Right lung (tissue), 10 donors: ENCODE measurements at places on chromosomes 7 and 10.

- DNase-seq: no peak
Measured at GRCh38 chr10:6729071-6729774, 149.1 kb upstream of the PRKCQ start.

GRCh38 chr10:127525686-127526085, 23.4 kb upstream of the NPS start:
- DNase-seq: no peak

- no peak for DNase-seq
Measured at GRCh38 chr10:101858723-101859500, 15.3 kb upstream of the KCNIP2 start.

DNA sequence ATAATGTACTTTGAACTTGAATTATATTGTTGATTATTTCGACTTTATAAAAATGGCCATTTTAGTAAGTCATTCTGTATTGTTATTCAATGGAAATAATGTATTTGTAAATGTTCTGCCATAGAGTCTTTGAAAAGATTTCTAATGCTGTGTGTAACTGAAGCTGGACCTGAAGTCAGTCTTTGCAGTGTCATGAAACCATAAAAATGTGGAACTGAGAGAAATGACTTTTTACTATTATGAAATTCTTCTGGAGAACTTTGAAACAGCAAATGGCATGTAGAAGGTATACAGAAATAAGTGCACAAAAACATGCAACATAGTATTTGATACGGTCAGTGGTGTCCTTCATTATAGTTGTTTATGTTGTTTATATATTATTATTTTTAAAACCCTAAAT, 59.7 kb upstream of the ADRA2A start:
- DNase-seq: no peak

DNA sequence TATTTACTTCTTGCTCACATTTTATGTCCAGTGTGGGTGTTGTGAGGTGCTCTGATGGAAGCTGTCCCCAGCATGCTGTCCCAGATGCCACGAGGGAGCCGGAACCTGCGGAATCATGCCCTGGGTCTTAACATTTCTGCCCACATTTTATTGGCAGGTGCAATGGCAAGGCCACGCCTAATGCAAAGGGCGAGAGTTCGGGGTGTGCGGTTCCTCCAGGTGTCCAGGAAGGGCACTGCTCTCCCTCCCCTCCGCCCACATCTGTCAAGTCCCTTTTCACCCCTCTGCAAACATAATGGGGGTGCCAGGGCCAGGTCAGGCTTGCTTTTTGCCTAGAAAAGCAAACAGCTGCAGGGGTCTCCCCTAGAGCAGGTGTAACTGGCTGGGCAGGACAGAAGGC, 16.4 kb downstream of the PDAP1 start:
- DNase-seq: no peak
